Fibroblast of skin of left biceps (primary cell): ENCODE measurements at places on chromosomes 4 and X.

- DNase-seq = no peak
Measured at GRCh38 chrX:108138814-108139702, 47.5 kb downstream of the ATG4A start.

GRCh38 chr4:70533791-70534190 lies 15.4 kb downstream of the AMTN start:
- no peak for DNase-seq

- DNase-seq = peak; percentile 4
Measured at GRCh38 chrX:20487227-20487626, 220.5 kb upstream of the RPS6KA3 start.

DNA sequence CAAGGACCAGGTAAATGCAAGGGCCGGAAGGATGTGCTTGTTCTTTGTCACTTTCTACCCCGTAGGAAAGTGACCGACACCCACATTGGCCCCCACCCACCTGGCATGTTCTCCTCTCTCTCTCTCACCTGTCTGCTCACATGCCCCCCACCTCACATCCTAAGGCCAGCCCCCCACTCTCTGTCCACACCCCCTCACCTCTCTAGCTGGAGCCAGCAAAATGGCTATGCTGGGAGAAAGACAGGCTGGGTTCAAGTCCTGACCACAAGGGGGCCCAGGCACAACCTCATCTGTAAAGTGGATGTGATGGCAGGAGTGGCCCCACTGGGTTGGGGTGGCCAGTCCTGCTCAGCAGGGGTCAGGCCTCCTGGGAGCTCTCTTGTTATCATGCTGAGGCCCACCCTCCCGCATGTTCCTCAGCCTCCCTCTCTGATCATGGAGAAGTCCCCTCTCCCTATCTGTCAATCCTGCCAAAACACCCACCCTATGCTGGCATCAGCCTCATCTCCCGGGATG lies 1.7 kb upstream of the PPP2R2C start:
- no peak for DNase-seq

GRCh38 chr4:25020236-25020635 lies 10.5 kb downstream of the LGI2 start:
- peak; percentile 35 for DNase-seq

DNA sequence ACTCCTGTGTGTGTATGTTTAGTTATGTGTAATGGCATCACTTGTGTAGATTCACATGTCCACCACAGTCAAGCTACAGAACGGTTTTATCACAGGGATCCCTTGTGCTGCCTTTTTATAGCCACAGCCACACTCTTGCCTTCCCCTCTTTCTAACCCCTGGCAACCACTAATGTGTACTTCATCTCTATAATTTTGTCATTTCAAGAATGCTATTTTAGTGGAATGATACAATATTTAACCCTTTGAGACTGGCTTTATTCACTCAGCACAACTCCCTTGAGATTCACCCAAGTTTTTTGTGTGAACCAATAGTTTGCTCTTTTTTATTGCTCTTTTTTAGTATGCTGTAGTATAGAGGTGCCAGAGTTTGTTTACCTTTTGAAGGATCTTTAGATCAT lies 112.1 kb downstream of the CDKL5 start:
- no peak for DNase-seq

DNA sequence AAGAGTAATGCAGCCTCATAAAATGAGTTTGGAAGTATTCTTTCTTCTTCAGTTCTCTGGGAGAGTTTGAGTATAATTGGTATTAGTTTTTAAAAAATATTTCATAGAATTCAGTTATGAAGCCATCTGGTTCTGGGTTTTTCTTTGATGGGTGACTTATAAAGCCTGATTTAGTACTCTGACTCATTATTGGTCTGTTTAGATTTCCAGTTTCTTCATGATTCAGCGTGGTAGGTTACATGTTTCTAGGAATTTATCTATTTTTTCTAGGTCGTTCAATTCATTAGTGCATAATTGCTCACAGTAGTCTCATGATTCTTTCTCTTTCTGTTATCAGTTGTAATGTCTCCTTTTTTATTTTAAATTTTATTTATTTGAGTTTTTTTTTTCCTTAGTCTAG lies 111.2 kb downstream of the CEP44 start:
- DNase-seq = peak; percentile 31

GRCh38 chr4:165060938-165061337 lies 7.3 kb downstream of the TRIM75 start:
- DNase-seq = no peak

- no peak for DNase-seq
Measured at GRCh38 chr4:4417886-4418285, 31.0 kb downstream of the NSG1 start.

GRCh38 chrX:103012945-103013344 lies 51.0 kb downstream of the BEX1 start:
- no peak for DNase-seq

DNA sequence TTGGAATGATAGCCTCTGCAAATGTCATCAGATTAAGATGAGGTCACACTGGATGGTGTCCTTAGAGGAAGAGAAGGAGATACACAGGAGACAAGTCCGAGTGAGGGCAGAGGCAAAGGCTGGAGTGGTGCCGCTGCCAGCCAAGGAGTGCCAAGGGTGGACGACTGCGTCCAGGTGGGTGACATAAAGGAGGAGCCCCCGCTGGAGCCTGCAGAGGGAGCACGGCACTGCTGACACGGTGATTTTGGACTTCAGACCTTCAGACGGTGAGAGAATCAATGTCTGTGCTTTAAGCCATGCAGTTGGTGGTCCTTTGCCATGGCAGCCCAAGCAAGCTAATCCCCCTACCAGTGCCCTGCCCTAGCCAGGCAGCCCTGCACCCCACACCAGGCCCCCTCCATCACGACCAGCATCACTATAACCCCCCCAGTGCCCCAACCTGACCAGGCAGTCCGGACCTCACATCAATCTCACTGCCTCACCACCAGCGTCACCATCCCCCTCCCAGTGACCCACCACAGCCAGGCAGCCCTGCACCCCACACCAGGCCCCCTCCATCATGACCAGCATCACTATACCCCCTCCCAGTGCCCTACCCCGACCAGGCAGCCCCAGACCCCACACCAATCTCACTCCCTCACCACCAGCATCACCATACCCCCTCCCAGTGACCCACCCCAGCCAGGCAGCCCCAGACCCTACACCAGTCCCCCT lies 130.0 kb downstream of the HMX1 start:
- no peak for DNase-seq

GRCh38 chrX:115583496-115584004 lies 22.6 kb downstream of the PLS3 start:
- peak; percentile 22 for DNase-seq

DNA sequence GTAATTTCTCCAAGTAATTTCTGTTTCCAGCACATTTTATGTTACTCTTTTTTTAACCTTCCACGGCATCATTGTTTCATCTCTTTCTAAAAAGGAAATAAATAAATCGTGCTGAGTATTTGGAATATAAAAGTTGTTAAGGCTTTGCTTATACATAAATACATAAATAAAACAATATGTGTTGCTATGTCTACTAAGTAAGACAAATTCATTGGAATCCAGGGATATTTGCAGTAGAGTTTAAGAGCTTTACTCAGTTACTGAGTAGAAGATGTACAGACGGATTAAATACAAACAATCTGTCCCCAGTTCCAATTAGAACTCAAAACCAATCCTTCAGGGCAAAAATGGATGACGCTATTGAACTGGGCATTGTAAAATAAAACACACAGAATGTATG lies 1.4 kb downstream of the ARHGAP24 start:
- DNase-seq = no peak

DNA sequence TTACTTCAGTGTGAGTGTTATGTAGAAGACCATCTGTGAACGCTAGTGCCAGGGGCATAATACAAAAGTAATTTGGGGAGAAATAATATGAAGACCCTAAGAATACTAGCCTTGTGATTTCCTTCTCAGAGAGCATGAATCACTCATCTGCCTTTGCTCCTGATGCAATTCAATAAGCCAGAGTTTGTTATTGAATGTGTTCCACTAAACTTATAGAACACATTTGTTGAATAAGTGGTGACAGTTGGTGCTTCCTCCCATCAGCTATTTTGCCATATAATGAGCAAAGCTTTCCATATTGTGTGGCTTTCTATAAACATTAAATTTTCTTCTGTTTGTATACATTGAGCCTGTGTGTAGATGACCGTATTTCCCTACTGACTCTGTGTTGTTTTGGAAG lies 136.4 kb upstream of the QRFPR start:
- no peak for DNase-seq

- no peak for DNase-seq
Measured at GRCh38 chr4:154044108-154044531, 255.2 kb upstream of the SFRP2 start.

DNA sequence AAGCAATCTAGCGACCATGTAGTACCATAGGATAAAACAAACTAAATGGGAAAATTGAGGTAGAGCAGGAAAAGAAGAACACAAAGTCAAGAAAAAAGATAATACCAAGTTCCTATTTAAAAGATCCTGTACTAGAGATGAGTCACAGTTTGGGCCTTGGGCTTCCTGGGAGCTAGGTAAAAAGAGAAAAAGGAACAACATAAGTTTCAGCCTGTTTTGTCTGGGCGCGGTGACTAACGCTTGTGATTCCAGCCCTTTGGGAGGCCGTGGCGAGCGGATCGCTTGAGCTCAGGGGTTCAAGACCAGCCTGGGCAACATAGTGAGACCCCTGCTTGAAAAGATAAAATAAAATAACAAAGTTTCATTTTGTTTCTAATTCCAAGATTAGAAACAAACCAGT lies 14.0 kb upstream of the TMEM156 start:
- DNase-seq = no peak

DNA sequence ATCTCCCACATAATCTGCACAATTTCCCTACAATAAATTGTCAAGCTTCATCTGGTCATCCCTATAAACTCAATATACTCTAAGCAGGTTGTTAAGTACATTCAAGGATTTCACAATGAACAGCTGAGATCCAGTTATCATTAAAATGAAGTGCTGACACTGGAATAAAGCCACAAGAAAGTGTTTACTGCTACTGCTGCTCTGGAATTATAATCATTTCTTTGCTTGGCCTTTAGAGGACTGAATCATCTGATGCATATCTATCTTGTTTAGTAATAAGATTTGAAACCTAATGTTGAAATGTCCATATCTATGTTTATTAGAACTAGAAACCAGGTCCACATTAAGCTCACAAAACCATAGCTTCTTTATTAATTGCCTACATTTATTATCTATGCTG lies 338.6 kb upstream of the ZFP42 start:
- peak; percentile 70 for DNase-seq

- no peak for DNase-seq
Measured at GRCh38 chr4:47929682-47930201, 15.4 kb upstream of the NFXL1 start.

DNA sequence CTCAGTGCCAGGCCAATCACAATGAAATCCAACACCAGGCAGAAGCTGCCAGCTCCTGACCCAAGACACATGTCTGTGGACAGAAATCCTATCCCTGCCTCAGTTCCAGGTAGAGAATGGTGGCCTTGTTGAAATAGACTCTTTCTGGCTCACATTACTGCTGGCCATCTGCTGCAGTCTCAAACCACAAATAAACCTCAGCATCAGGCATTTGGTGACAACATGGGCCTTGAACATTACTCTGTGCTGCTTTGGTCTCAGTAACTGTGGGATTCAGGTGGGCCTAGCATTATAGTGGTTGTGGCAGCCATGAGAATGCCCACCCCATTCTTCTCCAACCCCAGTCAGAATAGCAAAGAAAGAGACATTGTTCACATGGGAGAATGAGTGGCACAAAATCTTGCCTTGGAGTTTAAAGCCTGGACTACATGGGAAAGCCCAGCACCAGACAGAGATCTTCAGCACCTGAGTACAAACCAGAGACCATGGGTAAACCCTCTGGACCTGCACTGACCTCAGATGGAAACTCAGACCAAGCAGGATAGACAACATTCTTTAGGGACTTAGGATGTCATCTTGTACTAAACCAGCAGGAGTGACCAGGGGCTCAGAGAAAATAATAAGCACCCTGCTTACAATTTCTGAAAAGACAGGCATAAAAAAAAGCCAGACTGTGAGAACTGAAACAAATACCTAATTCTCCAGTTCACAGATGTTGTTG lies 50.4 kb upstream of the TRAM1L1 start:
- no peak for DNase-seq

DNA sequence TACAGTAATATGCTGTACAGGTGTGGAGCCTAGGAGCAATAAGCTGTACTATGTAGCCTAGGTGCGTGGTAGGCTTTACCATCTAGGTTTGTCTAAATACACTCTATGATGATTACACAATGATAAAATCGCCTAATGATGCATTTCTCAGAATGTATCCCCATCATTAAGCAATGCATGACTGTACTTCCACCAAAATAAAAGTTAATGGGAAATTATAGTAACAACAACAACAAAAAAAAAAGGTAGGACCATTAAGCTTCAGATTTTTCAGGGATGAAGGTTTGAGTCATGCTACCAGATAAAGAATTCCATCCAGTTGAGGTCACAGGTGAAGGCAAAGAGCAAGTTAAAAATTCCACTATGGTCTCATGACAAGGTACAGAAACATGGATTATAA lies 68.2 kb downstream of the MAGEA10 start:
- DNase-seq = no peak

GRCh38 chrX:41381685-41382084 lies 47.7 kb downstream of the DDX3X start:
- DNase-seq = peak; percentile 8

DNA sequence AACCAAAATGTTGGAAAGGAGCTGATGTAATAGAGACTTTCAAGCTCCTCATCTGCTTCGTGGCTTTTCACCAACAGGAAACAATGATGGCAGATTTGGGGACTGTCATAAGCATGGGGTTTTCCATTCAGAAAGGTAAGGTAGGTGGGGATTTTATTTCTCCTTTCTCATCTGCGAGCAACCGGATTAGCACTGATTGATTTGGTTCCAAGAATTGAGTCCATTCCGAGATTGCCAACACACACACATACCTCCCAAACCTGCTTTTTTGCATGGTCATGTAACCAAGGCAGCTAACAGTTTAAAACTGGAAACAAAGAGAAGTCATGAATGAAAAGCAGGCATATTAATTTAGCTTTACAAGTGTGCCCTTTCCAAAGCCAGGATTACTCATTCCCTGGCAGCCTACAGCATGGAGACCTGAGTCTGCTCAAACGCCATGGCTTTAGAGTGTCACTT lies 63.0 kb upstream of the LNX1 start:
- no peak for DNase-seq
